ENCODE measurements at places on chromosomes 11 and 22.

- no peak for DNase-seq
Observed at GRCh38 chr11:129061492-129062230, 119.0 kb upstream of the TP53AIP1 start.

- DNase-seq: no peak
Observed at GRCh38 chr11:65411681-65412070, 10.9 kb upstream of the NEAT1 start.

DNA sequence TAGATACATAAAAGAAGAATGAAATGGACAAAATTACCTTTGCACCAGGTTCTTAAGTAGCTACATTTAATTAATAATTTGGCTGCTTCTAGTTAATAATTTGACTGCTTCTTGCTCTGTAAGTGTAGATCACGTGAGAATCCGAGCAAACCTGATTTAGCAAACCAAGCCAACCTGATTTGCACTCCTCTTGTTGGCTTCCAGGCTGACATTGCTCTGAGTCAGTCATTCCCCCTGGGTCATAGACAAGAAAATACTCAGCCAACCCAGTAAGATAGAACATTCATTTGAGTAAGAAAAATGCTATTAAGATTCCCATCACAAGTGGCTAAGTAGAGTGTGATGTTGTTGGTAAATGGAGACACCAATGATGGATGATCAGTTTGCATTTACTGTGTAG, 304.1 kb downstream of the C11orf87 start:
- no peak for DNase-seq

DNA sequence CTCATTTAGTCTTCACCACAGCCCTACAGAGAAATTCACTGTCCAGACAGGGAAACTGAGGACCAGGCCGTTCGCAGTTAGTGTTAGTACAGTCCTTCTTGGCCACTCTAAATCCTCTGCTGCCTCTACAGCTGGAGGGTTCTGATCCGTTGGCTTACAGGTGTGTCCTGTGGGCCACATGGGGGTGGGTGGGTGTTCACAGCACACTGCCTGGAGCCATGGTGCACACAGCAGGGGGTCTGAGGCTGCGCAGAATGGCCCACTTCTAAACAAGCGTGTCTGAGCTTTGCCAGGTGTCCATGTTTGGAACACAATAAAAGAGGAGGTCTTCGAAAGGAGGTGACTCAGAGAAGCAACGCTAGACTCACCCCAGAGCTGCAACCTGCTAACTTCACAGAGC, 249.0 kb downstream of the ST3GAL4 start:
- no peak for DNase-seq

Data from stimulated activated CD8-positive, alpha-beta memory T cell treated with anti-CD3 and anti-CD28 coated beads, Interleukin-4, amount 100 ng/mL, for 48 hours (primary cell).